ENCODE measurements at places on chromosomes 4 and X. TPM values are rescaled to one million over a fixed set of nuclear protein-coding genes. Genes with fewer than 3 reads are reported as not detected.

REPS2 gene
- polyA plus RNA-seq, result 0.89 TPM

OPRPN gene
- not detected for polyA plus RNA-seq

PLAC8 gene
- polyA plus RNA-seq, result 0.38 TPM

MAGEA12 gene
- polyA plus RNA-seq, result not detected

USP51 gene
- 0.76 TPM for polyA plus RNA-seq

Data from heart left ventricle (tissue), 16 donors.